ENCODE measurements at places on chromosomes 6 and 20.

DNA sequence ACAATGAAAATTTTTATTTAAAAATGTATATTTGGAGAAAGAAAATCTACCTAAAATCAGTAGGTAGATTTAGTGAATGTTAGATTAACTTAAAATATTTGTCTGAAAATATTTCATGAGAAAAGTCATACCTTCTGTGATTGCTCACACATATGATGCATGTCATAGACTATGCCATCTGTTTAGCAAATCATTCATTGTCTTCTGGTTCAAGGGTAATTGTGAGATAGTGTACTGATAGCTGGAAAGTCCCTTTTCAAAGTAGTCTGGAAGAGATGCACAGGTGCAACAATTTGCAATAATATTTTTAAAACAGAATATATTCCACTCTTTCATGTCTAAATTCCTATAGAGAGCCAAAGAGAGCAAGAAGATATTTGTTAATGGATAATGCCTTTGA, 21.0 kb upstream of the RNF217 start:
- no peak for DNase-seq

GRCh38 chr6:25623065-25623464, 28.9 kb upstream of the SCGN start:
- DNase-seq = no peak

GRCh38 chr6:90885611-90886056, 298.8 kb upstream of the MAP3K7 start:
- no peak for DNase-seq

DNA sequence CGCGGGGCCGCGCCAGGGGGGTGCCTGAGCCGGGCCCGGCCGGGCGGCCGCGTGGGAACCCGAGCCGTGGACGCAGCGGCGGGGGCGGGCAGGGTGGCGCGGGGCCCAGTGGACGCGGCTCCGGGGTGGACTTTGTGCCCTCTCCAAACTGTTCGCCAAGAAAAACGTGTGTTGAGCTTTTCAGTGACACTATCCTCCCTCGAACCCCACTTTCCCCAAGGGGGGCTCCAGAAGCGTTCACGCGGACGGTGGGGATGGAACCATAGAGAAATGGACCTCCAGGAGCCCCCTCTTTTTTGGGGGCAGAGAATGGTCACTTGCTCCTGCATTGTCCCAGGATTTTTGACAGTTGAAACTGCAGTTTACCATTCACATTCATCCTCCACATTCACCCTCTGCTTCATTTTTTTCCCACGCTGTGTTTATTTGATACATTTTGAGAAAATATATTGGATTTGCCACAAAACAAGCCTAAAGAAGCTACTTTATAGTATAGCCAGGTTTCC, 2.9 kb upstream of the HIVEP1 start:
- no peak for DNase-seq

GRCh38 chr20:55291261-55291660, 714.1 kb downstream of the CBLN4 start:
- DNase-seq = no peak

DNA sequence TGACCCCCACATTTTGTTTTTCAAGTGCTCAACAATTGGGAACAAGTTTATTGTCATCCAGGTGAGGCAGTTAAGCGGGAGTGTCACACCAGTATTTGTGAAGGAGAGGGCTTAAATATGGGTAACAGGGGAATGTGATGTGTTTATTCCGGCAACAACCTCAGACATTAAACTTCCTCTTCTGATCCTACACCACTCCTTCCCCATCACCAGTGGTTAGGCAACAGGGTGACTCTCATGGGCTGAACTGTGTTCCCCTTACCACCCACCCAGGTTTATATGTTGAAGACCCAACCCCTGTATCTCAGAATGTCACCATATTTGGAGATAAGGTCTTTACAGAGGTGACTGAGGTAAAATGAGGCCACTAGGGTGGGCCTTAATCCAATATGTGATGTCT, 52.1 kb upstream of the RNF182 start:
- no peak for DNase-seq

DNA sequence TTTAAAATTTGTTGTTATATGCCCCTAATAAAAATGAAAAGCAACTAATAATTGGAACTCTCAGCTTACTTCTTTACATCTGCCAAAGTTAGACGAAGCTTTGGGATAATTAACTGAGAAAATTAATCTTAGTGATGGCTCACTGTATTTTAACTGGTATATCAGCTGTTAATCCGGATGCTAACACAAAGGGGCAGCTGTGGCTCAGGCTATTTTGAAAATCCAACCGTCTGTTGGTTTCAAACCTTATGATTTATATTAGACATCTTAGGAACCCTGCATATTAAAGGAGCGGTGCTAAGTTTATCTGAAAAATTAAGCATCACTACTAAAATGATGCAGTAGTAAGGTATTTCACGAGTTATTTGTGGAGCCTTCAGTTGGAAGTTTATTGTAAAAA, 96.6 kb downstream of the AKAP7 start:
- no peak for DNase-seq

- no peak for DNase-seq
These were observed 339.0 kb upstream of the CITED2 start for GRCh38 chr6:139713424-139713823.

- no peak for DNase-seq
These were observed 223.8 kb upstream of the ECI2 start for GRCh38 chr6:4359108-4359730.

DNA sequence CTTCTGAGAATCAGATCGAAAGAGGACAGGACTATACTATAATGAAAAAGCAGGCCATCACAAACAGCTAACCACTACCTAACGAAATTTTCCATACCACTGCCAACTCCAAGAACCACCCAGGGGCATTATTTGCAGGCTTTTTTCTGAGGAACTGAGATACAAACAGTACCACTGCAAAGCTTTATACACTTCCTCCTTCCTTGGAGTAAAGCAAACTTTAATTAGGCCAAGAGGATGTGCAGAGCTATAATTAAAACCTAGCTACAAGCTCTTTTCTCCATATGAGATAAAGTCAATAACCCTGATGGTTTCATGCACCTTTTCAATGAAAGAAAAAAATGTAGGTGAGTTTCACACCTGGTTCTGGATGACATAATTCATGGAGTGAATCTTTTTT, 68.5 kb downstream of the ELOVL5 start:
- no peak for DNase-seq

DNA sequence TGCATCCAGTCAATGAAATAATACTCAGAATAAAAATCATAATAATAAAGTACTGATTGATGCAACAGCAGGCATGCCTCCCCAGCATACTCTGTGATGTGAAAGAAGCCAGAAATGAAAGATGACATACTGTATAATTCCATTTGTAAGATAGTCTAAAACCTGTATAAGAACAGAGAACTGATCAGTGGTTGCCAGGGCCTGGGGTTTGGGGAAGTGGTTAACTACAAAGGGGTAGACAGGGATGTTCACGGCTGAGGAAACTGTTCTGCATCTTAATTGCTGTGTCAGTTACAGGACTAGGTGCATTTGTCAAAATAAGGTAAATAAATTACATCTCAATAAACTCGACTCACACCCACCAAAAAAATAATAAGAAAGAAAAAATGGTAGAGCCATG, 81.3 kb upstream of the BMP2 start:
- DNase-seq = no peak

- no peak for DNase-seq
These were observed 191.6 kb upstream of the THBS2 start for GRCh38 chr6:169445227-169445626.

DNA sequence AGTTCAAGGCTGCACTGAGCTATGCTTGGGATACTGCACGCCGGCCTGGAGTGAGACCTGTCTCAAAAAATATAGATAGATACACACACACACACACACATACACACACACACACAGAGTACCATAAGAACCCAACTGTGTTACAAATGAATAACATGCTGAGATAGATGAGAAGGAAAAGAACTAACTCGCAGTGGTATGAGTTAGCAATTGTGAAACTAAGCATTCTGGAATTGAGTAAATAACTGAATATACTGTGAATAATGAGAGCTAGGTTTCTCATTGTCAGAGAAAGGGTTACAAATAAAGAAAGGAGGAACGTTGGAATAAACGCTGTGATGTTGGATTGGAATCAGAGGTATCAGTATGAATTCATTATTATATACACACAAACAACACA, 14.6 kb upstream of the FAXC start:
- DNase-seq = no peak

DNA sequence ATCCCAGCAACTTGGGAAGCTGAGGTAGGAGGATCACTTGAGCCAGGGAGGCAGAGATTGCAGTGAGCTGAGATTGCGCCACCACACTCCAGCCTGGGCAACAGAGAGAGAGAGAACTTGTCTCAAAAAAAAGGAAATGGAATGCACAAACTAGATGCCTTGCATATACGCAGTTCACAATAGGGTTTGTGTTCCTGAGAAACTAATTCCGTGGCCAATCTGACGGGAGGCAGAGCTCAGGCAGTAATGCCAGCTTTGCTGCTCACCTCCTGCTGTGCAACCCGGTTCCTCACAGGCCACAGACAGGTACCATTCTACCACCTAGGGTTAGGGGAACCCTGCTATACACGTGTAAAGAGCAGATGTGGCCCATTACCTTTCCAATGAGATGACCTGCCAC, 1.4 kb downstream of the CDK5RAP1 start:
- DNase-seq = no peak

- no peak for DNase-seq
These were observed 731.9 kb upstream of the FLRT3 start for GRCh38 chr20:15069355-15069754.

- DNase-seq = no peak
These were observed 450.1 kb upstream of the MANEA start for GRCh38 chr6:95127261-95127660.

DNA sequence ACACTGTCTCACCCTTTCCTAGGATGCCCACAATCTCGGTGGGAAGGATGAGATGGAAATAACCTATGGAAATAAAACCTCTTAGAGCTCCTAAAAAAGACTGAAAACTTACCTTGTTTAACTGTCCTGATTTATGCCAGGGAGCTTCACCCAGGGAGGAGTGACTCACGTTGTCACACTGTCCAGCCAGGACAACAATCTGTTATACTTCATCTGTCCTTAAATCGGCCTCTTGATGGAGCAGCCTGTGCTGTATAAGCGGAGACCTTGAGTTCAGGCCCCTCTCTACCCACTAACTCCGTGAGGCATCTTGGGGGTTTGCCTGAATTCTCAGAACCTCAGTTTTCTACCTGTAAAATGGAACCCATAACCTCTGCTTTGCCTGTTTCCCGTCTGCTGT, 9.2 kb upstream of the KIAA1755 start:
- no peak for DNase-seq

- no peak for DNase-seq
These were observed 97.9 kb downstream of the ANKRD60 start for GRCh38 chr20:58130581-58130980.

- no peak for DNase-seq
These were observed 291.2 kb upstream of the STXBP5 start for GRCh38 chr6:146912730-146913685.

GRCh38 chr20:48556956-48557355, 270.8 kb downstream of the PREX1 start:
- DNase-seq = no peak

GRCh38 chr6:104613416-104614001, 246.2 kb downstream of the HACE1 start:
- DNase-seq = no peak

- no peak for DNase-seq
These were observed 70.4 kb downstream of the METTL24 start for GRCh38 chr6:110287462-110288341.

GRCh38 chr6:148435386-148435785, 92.7 kb downstream of the SASH1 start:
- no peak for DNase-seq

- no peak for DNase-seq
These were observed 311.4 kb downstream of the TAF4 start for GRCh38 chr20:61753987-61754956.

GRCh38 chr6:11803591-11803971, 25.0 kb upstream of the ADTRP start:
- DNase-seq = no peak

- no peak for DNase-seq
These were observed 32.5 kb downstream of the CTNNBL1 start for GRCh38 chr20:37726321-37726720.

- DNase-seq = no peak
These were observed 91.7 kb downstream of the PRDM1 start for GRCh38 chr6:106177786-106178185.

DNA sequence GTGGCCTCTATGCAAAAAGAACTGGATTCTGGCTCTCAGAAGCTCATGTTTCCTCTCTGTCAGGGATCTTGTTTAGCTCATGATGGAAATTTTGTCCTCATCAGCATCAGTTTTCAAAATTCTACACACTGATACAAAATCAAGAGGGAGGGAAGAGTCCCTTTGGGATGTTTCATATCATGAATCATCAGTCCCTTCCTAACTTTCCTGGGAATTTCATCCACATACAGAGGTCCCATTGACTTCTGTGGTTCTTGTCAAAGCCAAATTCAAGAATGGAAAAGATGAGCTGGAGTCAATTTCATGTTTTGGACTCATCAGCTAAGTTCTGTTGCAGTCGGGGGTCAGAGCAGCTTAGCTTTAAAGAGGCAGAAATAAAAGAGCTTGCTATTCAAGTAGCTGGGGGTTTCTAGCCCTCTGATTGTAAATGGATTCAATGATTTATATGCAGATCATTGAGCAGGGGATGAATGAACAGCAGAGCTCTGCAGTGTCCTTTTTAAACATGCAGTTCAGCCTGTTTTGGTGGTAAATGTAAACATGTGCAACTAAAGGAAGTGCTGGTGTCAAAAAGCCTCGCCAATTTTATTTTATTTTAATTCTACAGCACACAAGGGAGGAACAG, 21.3 kb upstream of the TMEM14A start:
- no peak for DNase-seq

DNA sequence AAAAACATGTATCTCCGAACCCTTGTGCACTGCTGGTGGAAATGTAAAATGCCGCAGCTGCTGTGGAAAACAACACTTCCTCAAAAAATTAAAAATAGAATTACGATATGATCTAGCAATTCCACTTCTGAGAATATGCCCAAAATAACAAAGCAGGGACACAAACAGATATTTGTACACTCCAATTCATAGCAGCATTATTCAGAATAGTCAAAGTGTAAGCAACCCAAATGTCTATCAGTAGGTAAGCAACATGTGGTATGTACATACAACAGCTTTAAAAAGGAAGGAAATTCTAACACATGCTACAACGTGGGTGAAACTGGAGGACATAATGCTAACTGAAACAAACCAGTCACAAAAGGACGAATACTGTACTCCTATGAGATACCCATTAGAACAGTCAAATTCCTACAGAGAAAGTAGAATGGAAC, 5.7 kb upstream of the RAB5IF start:
- DNase-seq = no peak

- DNase-seq = no peak
These were observed 96.6 kb downstream of the PXDC1 start for GRCh38 chr6:3654898-3655297.

GRCh38 chr6:41938590-41939175, 2.9 kb downstream of the CCND3 start:
- no peak for DNase-seq

- no peak for DNase-seq
These were observed 20.3 kb downstream of the GRIK2 start for GRCh38 chr6:101413773-101414172.

DNA sequence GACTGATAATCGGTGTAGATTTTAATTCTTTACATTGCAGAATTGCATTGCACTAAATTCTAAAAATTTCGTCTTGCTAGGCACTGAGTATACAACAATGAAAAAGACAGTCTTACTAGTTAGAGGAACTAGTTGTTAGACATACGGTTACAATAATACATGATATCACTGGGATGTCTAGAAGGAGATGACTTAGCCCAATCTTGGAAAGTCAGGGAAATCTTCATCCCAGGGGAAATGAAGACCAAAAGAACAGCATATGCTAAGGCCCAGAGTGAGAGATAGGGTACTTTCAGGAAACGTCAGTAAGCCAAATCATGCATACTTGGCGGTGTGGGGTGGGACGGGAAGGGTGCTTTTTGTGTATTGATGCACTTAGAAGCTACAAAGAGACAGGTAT, 901 bp downstream of the CEP57L1 start:
- DNase-seq = no peak
